ENCODE measurements at places on chromosomes 2 and 18.

DNA sequence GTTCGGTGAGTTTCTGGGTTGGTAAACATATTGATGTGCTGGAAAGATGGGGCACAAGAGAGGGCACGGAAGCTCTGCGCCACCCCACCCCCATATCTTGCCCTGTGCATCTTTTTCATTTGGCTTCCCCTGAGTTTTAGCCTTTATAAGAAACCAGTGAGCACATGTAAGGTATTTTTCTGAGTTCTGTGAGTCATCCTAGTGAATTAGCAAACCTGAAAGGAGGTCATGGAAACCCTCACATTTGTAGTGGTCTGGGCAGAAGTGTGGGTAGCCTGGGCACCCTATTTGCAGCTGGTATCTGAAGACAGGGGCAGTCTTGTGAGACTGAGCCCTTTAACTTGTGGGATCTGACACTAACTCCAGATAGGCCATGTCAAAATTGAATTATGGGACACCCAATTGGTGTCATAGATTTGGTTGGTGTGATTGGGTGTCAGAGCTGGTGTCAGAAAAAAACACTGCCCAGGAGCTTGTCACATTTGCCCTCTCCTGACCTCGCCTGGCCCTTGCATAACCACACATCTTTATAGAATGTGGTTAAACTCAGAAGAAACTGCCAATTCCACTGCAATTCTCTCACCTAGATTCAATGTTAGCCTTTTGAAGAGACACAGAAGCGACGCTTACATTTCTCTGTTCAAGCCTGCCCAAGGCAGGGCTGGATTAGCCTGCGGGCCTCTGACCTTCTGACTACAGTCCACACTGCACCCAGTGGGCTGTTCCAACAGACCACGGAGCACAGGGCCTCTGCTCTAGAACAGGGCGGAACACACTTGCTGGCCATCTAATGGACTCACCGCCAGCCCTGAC is 12.0 kb upstream of the GALM start:
- DNase-seq: no peak

DNA sequence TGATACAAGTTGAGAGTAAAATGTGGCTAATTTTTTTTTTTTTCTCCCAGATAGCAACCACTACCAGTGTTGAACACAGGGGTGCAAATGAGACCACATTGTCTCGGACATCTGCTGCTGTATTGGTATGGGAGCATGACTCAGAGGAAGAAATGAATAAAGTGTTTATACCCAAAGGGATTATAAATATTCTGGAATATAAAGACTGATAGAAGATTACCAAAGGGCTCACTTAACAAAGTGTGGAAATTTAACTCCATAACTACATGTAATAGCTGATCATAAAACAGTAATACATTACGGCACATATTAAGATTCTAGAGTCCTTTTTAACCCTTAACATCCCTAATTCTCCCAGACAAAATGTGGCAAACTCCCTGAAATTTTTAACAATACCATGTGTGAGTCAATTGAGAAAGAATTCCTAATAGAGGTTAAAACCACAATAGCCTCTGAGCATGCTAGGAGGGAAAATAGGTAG is 1023.0 kb upstream of the ACVR2A start:
- DNase-seq: peak; percentile 81

GRCh38 chr2:158717366-158718195 is 77.5 kb upstream of the DAPL1 start:
- no peak for DNase-seq

DNA sequence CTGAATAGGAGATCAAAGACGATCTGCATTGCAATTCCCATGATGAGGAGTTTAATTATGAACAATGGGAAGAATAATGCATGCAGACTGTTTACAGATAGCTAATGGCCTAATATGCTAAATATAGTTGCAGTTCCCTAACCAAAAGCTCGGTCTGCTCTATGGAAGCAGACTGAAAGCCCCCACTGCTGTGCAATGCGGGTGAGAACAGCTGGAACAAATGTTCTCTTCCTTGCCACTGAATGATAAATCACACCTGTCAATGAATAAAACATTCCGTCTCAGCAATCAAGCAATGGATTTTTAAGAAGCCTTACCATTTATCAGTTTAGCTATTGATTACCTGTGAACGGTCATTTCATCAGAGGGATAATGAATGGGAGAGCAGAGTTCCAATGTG is 704.5 kb upstream of the RAB6C start:
- no peak for DNase-seq

DNA sequence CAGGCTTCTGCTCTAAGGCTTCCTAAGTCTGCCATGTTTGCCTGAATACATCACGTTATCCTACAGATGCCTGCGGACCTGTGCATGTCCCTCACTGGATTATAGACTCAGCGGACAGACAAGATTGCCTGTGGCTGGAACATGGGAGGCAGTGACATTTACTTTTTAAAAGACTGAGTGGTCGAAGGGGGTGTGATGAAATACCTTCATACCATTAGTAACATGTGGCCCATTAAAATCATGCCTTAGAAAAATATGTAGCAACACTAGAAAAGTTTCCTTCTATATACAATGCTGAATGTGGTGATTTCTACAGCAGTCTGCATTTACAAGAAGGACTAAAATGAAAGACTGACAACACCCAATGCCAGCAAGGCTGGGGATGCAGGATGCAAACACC is 154.4 kb downstream of the ASB1 start:
- no peak for DNase-seq

- no peak for DNase-seq
Measured at GRCh38 chr2:110677080-110677479, 783 bp downstream of the BUB1 start.

- no peak for DNase-seq
Measured at GRCh38 chr2:57973621-57974186, 72.9 kb upstream of the VRK2 start.

- DNase-seq: no peak
Measured at GRCh38 chr18:6712401-6712800, 17.1 kb upstream of the ARHGAP28 start.

GRCh38 chr2:69983392-69983966 is 22.0 kb upstream of the ASPRV1 start:
- no peak for DNase-seq

DNA sequence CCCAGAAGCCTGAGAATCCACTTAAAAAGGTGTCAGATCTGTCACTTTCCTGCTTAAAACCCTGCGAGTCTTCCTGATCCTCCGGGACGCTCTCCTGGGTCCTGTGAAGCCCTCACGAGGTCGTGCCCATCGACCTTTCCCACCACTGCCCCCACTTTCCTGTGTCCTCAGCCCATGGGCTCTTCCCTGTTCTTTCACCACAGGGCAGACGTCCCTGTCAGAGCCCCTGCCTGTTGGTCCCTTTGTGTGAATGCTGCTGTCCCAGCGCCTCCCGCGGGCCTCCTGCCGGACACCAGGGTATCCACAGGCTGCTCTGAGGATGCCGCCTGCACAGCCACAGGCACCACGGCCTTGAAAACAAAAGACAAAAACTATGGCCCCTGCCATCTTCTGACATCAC is 125.6 kb downstream of the TMEM18 start:
- DNase-seq: no peak

DNA sequence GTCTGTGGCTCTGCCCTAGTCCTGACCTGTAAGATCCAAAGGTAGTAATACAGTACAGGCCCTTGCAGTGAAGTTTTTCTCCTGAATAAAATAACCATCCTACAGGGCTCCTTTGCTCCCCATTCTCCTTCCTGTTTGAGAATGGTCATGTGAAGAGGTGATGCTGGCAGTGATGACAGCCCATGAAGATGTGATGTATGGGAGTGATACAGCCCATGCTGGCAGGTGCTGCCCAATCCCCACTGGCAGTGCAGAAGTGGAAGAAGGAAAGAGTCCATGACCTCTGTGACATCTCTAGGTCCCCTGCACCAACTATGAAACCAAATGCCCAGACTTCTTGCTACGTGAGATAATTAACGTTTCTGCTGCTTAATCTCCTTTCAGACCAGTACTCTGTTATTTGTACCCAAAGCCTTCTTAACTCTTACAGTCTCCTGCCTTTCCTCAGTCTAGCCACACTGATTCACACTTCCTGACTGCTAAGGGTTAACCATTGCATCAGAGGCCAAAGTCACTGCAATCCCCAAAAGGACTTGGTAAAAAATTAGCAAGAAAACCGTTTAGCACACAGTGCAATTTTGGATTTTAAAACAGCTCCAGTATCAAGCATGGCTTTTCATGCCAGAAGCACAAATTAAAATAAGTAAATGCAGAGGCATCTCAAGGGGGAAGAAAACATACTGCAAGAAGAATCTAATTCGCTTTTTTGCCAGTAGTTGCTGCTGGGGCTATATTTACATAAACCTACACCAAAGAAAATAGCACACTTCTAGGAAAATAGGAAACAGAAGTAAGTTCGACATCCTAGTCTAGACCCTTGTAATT is 98.0 kb downstream of the STK39 start:
- DNase-seq: peak; percentile 45

DNA sequence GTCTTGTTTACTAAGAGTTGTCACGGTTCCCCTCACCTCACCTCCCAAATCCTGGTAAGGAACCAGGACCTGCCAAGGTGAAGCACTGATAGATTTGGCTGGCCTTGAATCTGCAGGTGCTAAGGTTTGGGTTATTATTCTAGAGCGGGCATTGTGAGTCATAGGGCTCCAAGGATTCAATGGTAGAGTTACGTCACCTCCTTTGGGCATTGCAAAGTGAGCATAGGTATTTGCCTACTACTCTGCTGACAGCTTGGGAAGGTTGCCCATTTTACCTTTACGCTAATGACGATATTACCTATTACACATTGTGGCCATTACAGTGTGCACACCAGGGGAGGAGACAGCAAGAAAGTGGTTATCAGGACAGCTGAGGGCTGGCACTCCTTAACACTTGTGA is 59.3 kb downstream of the SETBP1 start:
- no peak for DNase-seq

DNA sequence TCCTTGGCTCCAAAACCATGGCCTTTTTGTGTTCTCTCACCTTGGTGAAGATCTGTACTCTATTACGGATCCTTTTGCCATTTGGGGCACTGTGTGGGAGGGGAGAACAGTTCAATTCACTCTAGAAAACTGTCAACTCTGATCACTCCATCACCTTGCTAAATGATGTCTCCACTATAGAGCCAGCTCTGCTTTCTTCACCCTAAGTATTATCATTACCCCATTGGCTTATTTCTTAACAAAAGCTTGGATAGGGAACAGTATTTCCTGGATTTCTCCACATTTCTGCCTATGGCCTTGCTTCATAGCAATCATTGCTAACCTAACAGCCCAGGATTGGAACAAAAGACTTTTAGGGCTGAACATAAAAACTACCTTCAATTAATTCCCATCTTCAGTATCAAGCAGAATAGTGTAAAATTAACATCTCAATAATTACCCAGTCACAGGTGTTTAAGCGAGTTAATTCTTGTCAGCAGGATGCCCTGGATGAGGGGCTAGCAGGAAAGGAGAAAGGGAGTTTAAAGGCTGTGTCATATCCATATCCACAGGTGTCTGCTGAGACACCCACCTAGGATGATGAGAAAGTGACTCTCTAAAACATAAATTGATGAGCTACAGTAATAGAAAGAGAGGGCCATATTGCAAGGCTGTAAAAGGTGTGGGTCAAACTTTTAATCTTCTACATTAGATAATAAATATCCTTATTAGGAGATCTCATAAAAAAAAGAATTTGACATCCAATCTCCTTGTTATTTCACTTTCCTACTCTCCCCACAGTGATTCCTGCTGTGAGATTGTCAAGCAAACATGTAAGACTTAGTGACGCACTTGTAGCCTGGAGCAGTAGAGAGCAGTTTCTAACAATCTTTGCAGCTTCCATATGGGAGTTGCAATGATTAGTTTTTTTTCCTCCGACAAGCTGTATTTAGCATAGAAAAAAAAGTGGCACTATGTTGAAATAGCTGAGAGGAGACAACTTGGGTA is 589.5 kb upstream of the NXPH2 start:
- no peak for DNase-seq

DNA sequence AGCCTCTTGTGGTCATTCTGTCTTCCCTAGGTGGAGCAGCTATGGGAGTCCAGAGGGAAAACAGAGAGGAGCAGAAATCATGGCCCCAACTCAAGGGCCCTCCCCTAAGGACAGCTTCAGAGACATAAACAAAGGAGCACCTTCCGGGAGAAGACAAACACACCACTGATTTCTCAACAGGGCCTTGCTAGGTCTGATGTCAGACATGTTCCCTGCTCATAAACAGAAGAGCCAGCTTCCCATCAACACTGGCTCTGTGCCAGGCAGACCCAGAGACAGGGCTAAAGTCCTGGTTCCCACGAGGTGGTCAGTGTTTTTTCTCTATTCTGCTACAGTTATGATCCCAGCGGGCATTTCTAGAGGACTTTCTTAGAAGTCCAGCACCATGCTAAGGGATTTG is 19.3 kb downstream of the CXCR2 start:
- peak; percentile 71 for DNase-seq

- no peak for DNase-seq
Measured at GRCh38 chr2:134183679-134184078, 70.2 kb upstream of the MGAT5 start.

DNA sequence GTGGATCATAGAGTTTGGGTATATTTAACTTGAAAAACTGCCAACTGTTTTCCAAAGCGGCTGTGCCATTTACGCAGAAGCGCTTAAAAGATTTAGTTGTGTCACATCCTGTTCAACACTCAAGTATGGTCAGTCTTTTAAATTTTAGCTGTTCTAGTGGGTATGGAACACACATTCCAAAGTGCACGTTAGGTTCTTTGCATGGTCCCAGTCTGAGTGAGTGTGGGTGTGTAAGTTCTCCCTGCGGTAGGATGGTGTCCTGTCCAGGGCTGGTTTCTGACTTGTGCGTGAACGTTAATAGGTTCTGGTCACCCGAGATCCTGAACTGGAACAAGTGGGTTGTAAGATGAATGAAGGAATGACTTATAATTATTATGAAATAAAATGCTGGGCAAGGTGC is 28.4 kb upstream of the IL36G start:
- no peak for DNase-seq

DNA sequence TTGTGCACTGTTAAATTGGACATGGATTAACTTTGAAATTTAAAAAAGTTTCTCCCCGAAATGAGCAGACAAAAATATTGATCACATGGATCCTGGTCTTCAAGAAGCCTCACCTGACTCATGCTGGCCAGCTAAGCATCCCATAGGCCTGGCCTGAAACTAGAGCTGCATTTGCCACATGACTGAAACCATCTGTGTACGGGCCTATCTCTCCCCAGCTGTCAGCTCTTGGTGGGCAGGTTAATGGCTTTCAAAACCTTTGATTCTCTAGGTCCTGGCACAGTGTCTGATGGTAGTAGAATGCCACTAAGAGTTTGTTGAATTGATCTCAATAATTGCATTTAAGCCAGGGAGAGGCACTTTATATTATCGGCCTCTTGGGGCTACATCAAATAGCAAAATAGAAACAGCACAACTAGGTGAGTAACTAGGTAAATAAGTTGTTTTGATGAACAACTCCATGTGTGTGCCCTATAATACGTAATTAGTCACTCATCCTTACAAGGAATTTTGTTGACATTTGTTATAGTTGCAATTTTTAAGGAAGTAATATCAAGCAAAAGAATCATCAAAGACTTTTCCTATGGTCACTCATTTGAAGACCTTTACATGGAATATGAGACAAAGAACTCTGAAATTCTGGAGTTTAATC is 251.1 kb downstream of the SP3 start:
- no peak for DNase-seq

DNA sequence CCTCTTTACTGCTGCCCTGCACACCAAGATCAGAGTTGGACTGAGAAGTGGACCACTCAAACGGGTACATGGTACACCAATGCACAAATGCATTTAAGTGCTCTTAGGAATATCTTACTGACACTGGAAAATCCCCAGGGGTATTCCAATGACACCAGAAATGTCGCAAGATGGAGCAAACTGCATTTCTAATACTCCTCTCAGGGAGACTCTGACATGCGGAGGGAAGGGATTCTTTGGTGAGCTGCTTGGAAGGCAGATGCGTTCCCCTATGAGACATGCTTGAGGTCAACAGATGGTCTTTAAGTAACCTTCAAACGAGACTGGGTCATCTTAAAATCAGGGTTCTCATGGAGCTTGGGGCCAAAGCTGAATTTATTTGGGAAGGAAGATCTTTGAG is 521.8 kb upstream of the TCF4 start:
- DNase-seq: no peak

Measured in choroid plexus epithelial cell (primary cell).